ENCODE measurements at places on chromosomes 4 and X.

DNA sequence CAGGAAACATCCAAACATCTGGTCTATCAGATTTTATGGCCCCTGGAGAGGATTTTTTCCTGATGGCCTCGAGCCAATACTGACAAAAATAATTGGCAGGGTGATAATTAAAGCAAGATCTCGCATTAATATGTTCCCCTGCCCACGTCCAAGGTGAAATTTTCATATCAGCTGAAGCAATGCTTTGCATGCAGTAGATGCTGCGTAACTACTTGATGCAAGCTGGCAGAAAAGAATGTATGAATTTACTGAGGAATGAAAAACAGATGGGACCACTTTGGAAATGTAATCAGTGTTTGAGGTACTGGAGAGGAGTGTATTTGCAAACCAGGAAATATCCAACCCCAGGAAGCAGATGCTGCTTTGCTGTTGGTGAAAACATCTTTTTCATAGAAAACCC, 36.8 kb upstream of the REST start:
- DNase-seq = no peak

GRCh38 chr4:149306537-149306936, 509.1 kb downstream of the IQCM start:
- DNase-seq = no peak

DNA sequence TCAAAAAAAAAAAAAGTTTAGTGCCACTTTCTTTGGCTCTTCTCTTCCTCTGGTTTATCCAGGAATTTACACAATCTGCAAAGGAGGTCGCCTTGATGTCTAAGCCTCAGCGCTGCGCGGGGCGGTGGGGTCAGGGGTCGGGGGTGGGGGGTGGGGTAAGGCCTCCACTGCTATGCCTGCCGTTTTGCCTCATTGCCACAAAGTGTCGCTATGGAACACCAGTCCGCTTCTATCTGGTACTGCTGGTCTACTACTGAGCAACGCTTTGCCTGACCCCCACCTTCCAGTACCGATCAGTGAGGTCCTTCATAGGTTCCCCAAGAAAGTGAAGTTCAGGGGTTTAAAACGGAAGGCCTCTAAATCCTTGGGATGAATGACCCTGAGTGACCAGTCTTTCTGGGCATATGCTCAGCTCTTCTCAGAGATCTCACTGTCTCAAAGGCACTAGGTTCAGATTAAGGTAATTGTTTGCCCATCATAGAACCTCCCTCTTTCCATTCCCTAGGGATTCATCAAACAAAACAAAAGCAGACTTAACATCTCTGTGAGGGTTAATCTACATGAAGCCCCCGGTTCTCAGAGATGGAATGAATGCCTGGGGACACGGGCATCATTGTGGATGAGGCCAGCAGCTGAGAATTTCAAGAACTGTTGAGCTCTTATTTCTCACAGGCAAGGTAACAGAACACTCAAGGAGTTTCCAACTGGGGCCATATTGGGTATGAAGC, 16.9 kb upstream of the TSR2 start:
- DNase-seq = no peak

DNA sequence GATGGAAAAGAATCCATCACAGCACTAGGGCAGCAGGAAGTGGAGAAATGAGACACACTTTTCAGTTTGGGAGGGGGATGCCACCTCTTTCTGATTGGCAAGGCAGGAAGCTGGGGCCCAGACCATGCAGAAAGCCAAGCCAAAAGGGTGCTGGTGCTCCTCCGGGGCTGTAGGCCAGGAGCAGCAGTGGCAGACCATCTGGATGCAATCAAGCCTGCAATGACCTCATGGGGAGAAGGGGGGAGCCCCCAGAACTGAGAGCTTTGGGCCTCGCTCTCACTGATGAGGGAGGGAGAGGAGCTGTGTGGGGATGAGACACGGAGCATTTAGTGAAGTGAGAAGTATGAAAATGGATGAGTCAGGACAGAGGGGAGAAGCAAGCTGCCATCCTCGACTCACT, 141.3 kb upstream of the NALF2 start:
- DNase-seq = no peak

DNA sequence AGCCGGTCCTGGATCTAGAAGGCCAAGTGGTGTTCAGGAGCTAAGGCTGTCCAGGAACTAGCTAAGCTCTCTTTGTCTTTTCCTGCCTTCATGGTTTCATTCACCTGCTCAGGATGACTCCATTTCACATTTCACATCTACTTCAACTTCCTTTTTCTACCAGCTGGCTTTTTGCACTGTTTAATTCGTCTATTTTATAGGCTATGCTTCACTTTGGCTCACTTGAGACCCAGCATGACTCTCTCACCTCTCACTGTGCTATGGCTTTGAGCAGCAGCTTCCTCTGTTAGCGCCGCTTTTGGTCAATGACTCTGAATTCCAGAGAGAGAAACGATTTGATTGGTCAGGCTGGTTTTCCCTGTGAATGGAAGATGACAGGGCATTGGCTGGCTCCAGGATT, 213.5 kb upstream of the CLNK start:
- no peak for DNase-seq

DNA sequence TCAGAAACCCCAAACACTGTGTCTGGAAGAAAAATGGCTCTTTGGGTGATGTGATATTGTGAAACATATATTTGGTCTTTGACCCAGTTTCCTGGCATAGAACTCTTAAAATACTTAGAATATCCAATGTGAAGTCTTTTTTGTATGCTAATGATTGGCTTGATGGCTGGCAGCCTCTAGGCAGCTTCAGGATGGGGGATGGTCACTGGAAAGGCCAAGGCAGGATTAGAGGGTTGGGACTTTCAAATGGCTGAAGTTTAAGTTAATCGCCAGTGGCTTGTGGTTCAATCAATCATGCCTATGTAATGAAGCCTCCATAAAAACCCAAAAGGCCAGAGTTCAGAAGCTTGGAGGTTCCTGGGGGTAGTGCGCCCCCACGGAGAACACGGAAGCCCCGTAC, 33.5 kb upstream of the ESX1 start:
- DNase-seq = no peak

DNA sequence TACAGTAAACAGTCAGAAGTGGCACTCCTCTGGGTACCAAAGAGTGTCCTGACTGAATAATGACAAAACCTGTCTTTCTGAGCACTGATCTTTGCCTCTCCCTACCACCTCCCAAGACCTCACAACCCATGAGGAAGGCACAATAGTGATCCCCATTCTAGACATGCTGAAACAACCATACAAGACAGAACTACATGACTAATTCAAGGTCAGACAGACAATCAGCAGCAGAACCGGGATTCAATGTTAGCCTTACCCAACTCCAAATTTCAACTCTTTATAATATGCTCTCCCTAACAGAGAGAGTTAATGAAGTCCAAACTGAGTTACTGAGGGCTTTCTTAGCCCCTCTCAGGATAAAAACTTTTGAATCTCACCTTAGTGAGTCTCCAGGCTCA, 71.0 kb downstream of the IRF2 start:
- no peak for DNase-seq

DNA sequence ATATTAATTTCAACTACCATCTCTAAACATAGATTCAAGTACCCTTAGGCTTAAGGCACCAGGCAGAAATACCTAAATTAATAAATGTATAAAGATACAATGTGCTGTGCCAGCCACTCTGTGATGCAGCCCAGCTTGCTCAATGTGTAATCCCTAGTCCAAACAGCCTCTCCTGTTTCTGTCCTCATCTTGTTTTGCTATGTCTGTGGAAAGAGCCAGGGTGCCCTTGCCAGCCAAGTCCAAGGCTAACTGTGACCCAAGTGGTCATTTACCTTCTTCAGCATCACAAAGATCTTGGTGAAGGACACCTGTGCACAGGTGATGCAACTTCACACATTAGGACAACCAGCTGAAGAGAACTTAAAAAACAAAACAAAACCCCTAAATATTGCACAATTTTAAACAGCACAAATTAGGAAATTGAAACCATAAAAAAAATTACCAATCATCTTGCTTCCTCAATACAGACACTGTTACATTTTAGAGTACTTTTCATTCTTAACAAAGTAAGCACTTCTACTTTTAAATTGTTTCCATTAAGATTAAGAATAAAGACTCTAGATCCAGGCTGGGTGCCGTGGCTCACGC, 89.6 kb downstream of the C4orf51 start:
- DNase-seq = no peak

DNA sequence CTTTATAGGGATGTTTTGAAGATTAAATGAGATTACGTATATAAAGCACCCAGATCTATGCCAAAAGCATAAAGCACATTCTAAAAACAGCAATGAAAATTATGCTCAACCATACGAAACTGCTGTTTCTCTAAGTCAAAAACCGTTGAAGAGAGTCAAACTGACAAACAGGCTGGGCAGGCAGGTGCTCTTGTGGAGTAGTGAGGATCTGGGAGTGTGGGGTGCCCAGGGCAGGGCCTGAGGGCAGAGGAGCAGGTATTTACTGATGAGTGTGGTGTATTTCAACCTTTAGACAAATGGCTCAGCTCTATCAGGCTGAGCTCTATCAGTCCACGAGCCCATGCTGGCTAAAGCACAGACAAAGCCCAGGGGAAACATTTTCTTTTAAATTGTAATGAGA, 40.4 kb downstream of the RELL1 start:
- no peak for DNase-seq

DNA sequence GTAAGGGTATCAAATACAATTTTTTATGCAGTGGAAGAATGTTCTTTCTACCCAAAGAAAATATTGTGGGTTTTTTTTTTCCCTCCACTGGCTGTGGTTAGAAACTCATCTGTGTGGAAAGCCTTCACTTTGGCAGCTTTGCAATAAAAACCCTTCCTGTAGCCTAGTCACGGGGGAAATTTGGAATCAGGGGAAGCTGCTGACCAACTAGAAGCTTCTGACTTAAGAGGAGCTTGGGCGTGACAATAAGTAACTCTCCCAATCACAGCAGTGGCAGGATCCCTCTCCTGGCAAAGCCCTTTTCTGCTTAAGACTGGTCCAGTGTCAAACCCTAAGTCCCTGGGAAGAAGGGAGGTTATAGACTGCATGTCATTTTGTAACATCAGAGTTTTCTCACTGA, 87.9 kb downstream of the LRRC66 start:
- DNase-seq = no peak

- no peak for DNase-seq
Observed at GRCh38 chr4:186676531-186677161, 47.0 kb downstream of the FAT1 start.

DNA sequence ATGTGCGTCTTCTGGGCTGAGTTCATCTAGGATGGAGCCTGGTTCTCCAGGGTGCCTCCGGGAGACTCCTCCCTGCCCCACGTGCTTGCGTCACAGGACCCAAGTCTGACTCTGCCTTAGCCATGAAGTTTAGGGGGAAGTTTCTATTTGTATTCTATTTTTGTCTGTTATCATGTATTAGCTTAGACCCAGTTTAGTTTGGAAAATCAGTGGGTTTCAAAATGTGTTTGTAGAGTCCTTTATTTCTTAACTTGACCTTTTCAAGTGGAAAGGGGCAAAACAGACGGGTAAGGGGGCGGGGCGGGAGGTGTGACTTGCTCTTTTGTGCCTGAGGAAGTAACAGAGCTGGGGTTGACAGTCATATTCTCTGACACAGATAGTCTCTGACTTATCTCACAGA, 86.0 kb downstream of the HTT start:
- DNase-seq = no peak

- no peak for DNase-seq
Observed at GRCh38 chrX:69070949-69071650, 94.2 kb downstream of the PJA1 start.

- no peak for DNase-seq
Observed at GRCh38 chrX:132887569-132887968, 70.9 kb downstream of the HS6ST2 start.

GRCh38 chrX:118974908-118975671, 672 bp downstream of the LONRF3 start:
- peak; percentile 69 for DNase-seq

DNA sequence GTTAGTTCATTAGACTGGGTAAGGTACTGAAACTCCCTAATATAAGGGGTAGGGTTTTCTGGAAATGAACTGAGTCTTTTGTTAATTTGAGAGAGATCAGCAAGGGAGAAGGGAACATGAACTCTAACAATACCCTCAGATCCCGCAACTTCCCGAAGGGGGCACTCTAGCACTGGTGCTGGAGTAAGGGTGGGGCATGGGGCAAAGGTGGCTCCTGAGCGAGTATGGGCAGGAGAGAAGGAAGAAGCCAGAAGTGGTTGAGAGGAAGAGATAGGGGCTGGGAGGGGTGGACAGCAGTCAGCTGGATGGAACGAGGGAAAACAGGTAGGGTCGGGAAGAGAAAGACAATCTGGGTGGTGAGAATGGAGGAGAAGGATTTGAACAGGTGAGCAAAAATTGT, 183.2 kb upstream of the MAGEE2 start:
- DNase-seq = no peak

- DNase-seq = no peak
Observed at GRCh38 chr4:57401586-57401985, 291.4 kb upstream of the IGFBP7 start.

- no peak for DNase-seq
Observed at GRCh38 chr4:2651998-2652397, 104.1 kb downstream of the TNIP2 start.

- no peak for DNase-seq
Observed at GRCh38 chr4:114673306-114673705, 74.7 kb downstream of the UGT8 start.
